CD4-positive, alpha-beta T cell (primary cell): ENCODE measurements at places on chromosomes 4 and X.

DNA sequence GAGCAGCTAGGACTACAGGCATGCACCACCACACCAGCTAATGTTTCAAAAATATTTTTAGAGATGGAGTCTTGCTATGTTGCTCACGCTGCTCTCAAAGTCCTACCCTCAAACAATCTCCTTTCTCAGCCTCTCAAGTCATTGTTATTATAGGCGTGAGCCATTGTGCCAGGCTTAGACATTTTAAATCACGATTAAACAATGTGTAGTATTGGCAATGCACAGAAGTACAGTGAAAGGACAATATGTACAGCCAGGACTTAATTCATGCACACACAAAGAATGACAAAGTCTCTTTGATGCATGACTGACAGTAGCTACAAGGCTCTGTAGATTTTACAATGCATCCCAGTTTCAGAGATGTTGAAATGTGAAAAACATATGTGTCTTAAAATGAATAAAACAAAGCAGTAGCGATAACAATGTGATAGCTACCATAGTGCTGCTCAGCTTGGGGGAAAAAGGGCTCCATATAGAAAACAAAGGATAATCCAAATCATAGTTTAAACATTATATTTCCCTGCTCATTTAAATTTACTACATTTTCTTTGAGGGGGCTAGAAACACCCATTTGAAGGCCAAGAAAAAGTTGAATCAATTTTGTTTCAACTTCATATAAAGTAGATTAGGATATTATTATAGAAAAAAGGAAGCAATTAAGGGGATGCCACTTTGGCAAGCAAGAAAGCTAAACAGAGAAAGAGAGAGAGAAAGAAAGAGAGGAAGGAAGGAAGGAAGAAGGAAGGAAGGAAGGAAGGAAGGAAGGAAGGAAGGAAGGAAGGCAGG is 272.4 kb upstream of the SMIM31 start:
- DNase-seq: no peak

DNA sequence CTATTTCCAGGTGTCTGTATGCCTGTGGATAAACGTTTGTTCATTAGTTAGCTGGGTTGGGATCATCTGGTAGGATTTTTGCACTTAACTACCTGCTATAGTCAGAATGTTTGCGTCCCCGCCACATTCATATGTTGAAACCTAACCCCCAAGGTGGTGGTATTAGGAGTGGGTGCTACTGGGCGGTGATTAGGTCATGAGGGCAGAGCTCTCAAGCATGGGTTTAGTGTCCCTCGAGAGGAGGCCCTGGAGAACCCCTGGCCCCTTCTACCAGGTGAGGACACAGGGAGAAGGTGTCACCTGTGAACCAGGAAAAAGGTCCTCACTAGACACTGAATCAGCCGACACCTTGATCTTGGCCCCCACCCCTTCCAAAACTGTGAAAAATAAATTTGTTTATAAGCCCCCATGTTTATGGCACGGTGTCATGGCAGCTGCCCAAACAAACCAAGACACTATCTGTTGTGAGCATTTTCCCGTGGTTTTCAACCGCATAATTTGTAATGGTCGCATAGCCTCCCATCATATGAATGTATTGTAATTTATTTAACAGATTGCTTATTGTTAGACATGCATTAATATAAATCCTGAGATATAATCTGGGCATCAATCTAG is 92.7 kb upstream of the TRIM2 start:
- DNase-seq: no peak

GRCh38 chr4:103032574-103032973 is 13.1 kb upstream of the SLC9B1 start:
- DNase-seq: no peak

- DNase-seq: no peak
Measured at GRCh38 chr4:168514249-168514852, 17.5 kb downstream of the PALLD start.

GRCh38 chr4:1807332-1807777 is 14.3 kb downstream of the FGFR3 start:
- no peak for DNase-seq

- DNase-seq: no peak
Measured at GRCh38 chr4:97150966-97151365, 992.3 kb downstream of the STPG2 start.

DNA sequence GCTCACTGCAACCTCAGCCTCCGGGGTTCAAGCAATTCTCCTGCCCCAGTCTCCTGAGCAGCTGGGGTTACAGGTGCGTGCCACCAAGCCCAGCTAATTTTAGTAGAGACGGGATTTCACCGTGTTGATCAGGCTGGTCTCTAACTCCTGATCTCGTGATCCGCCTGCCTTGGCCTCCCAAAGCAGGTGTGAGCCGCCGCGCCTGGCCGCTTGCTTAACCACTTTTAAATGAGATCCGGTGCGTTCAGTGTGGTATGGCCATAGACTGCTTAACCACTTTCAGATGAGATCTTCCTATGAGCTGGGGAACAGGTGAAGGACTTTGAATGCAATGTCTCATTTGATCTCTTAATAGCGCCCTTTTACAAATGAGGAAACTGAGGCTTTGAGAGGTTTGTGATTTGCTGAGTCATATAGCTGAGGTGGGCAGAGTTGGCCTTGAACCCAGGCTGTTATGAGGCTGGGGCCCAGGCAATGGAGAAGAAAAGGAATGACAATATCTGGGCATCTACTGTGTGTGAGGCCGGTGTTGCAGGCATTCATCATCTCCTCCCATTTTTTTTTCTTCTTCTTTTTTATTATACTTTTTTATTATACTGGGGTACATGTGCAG is 41.9 kb upstream of the NSG1 start:
- no peak for DNase-seq

DNA sequence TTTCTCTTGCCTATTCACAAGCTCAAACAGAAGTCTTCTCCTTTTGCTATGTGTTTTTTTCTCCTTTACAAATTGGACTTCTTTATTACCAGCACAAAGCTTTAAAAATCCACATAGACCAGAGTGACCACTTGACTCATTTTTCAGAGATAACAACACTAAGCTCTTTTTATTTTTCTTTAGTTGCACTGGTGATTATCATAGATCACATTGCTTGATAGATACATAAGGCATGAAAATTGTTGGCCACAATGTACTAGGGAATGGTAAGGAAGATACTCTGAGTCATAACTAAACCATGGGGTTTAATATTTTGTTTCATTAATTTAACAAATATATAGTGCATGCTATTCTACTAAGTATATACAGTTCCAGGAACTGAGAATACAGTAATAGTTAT is 159.0 kb downstream of the GASK1B start:
- no peak for DNase-seq

GRCh38 chrX:49263631-49264030 is 879 bp downstream of the FOXP3 start:
- DNase-seq: no peak

- DNase-seq: peak; percentile 9
Measured at GRCh38 chr4:99998062-99998867, 48.2 kb upstream of the H2AZ1 start.

GRCh38 chr4:1310031-1310795 is 20.5 kb downstream of the MAEA start:
- no peak for DNase-seq
